ENCODE measurements at places on chromosomes 7 and 10.
A peak's percentile ranks its signal among the peaks of the same experiment; 100 is the strongest.

DNA sequence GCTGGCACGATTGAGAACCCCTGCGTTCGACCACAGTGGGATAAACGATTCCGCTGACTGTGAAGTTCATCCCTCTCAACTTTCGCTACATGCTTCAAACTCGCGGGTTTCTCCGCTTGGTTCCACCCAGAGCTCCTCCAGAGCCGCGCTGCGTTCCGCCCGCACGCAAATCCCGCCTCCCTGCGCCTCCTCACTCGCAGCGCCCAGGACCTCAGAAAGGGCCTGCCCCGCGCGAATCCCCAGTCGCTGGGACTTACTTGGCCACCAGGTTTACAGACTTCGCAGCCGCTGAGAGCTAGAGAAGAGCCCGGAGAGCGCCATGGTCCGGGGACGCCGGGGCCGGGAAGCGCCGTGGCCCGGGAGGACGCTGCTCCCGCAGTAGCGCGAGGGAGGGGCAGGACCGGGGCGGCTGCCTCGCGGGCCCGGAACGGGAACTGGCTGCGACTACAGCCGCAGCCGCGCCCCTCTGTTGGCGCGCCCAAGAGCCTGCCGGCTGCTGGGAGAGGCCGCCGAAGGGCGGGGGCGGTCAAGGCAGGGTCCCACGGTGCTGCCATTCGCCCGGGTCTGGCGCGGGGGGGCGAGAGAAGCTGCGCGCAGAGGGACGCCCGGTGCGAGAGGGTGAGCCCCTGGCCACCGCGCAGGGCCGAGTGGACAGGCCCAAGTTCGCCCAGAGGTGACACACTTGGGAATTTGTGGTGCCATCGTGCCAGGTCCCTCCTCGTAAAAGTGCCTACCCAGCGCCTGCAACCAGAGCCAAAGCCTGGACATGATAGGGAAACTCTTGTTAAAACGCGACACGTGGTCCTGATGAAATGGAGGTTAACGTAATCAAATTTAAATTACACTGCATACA lies at the start of gene NOD1:
TSS of gene NOD1 (minus strand) at position 436 of the 853 bp plus-strand sequence. CDS start 21,863 bp downstream, outside the sequence.
- peak; percentile 73 for DNase-seq

- no peak for DNase-seq
These were observed 297.8 kb downstream of the CNTNAP2 start for GRCh38 chr7:146414373-146414772.

GRCh38 chr7:35596061-35596460 lies 98.9 kb downstream of the HERPUD2 start:
- no peak for DNase-seq

DNA sequence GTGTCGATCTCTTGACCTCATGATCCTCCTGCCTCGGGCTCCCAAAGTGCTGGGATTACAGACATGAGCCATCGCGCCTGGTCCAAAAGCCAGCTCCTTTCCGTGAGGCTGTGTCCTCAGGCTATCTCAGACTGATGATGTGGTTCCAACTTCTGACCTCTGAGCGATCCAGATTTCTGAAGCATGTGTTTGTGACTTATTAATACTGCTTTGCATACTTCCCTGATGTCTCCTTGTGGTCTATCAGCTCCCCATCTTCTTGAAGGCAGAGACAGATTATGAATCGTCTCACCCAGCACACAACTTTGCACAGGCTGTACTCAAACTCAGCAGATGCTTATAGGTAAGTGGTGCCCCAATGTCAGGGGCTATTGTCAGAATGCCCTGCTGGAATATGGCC lies 2.0 kb upstream of the PLPP4 start:
- DNase-seq: no peak

DNA sequence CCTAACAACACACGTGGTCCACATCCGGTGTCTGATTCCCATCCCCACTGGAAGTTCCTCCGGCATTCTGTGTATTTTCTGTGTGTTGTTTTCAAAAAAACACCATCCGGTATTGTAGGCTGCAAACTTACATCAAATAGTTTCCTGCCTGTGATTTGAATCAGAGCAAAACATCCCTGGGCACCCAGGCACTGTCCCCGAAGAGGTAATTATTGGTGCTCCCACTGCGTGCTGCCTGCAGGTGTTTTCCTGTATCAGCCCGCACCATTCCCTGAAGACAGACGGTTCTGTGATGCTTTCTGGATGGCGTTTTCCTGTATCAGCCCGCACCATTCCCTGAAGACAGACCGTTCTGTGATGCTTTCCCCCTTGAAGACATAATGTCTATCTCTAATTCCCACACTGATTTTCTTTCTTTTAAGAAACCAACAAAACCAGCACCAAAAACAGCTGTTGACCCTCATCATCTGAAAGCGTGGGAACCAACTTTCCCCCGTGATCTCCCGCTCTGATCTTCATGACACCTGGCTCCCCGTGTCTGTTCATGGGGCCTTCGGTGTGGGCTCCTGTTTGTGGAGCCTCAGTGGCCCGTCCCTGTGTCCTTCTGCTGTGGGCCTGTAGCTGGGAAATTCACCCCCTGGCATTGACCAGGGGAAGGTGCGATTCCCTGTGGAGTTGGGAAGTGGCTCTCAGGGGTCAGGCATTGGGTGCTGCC lies 205.3 kb downstream of the ADARB2 start:
- no peak for DNase-seq

DNA sequence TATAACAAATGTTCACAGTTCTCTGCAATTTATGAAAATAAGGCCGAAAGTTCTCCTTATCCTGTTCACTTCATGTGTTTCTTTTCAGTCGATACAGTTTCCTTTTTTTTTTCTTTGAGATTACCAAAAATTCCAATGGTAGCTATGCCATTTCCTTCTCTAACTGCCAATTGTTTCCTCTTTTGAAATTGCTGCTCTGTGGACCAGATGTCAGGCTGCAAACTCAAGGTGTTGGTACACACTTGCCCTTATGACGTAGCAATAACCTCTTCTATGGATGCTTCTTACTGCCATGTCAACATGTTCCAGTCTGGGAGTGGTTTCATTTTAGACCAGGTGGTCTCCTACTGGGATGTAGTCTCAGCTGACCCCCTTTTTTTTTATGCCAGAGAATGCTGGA lies 52.9 kb downstream of the CASD1 start:
- no peak for DNase-seq

DNA sequence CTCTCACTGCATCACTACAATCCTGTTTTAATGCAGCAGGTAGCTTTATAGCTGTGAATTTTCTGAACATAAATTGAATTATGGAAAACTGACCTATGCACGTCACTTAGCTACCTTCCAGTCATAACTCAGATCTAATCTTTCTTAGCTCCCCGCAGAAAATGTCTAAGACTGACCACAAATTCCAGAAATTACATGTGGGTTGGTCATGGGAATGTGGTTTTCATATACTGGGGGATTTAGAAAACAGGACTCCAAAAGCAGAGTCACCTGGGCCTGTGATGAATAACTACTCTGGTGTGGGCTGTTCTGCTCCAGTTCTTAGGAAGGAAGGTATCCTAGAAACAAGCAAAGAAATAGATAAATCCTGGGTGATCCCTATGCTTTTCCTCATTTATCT lies 178.4 kb upstream of the LRRTM3 start:
- DNase-seq: no peak

- DNase-seq: no peak
These were observed 308.2 kb downstream of the AUTS2 start for GRCh38 chr7:69906283-69906995.

GRCh38 chr10:91682912-91683311 lies 50.0 kb upstream of the PPP1R3C start:
- DNase-seq: no peak

- peak; percentile 55 for DNase-seq
These were observed 24.7 kb downstream of the AOC1 start for GRCh38 chr7:150876817-150877526.

DNA sequence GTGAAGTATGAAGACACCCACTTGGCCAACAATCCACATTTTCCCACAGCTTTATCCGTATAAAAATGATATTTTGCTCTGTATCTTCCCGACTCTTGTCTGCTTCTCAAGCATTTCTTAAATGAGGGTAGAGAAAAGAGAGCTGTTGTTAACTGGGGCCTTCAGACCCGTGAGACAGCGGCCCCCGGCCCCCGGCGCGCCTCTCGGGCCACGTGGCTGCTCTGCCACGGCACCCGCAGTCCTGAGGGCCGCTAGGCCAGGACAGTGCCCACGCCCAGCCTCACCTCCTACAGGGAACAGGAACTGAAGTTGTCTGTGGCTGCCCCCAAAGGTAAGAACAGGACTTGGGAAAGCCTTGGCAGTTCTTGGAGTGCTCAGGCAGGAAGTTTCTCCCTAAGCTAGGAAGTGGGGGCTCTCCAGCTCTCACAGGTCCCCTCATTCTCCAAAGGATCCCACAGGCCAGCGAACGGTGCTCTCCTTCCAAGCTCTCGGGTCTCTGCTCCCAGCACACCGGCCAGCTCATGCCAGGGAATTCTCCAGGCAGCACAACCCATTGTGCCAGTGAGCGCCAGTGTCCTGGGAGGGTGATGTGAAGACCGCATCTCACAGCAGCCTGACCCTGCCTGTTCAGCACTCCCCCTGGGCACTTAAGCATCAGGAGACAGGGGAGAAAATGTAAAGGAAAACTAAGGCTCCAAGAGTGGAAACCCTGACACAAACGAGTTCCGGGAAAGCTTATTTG lies 230.3 kb upstream of the PFKP start:
- no peak for DNase-seq

DNA sequence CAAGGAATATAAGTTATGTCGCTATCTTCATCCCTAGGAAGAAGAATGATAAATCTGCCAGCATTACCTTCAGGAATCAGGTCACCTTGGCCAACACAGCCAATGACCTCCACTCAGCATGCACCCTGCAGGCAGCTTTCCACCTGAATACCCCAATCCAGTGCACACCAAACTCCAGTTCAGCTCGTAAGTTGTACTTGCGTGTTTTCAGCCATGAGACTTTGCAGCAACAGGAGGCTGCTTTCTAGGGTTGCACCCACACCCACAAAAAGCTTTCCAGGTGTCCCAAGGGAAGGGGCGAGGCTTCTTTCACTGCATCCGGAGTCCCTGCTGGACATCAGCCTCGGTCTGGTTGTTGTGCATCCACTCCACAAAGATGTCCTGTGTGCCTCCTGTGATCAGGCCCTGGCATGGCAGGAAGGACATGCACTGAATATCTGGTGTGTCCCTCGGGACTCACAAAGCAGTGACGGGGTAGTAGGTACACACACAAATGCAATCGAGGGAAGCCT lies 282.9 kb downstream of the GRID1 start:
- DNase-seq: no peak

GRCh38 chr10:74593470-74593869 lies 232.9 kb upstream of the KAT6B start:
- DNase-seq: no peak

GRCh38 chr7:16695621-16696237 lies 49.7 kb downstream of the BZW2 start:
- no peak for DNase-seq

DNA sequence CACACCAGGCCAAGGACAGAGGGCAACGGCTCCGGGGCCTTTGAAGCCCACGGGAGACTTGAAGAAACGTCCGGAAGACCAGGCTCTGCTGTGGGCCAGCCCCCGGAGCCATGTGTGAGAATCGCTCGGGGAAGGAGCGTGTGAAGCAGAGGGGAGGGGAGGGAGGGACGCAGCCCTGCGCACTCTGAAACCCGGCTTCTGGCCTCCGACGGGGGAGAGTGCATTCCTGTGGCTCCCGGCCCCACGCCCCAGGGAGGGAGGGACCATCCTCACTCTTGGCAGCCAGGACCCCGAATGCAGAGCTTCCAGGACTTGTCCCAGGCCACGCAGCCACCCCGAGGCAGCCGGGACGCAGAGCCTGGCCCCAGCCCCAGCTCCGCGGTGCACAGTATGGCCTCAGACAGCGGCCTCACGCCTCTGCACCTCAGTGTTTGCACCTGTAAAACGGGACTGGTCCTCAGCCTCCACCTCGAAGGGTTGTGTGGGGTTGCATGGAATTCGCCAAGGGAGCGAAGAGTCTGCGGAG lies 67.4 kb downstream of the PDGFA start:
- no peak for DNase-seq

DNA sequence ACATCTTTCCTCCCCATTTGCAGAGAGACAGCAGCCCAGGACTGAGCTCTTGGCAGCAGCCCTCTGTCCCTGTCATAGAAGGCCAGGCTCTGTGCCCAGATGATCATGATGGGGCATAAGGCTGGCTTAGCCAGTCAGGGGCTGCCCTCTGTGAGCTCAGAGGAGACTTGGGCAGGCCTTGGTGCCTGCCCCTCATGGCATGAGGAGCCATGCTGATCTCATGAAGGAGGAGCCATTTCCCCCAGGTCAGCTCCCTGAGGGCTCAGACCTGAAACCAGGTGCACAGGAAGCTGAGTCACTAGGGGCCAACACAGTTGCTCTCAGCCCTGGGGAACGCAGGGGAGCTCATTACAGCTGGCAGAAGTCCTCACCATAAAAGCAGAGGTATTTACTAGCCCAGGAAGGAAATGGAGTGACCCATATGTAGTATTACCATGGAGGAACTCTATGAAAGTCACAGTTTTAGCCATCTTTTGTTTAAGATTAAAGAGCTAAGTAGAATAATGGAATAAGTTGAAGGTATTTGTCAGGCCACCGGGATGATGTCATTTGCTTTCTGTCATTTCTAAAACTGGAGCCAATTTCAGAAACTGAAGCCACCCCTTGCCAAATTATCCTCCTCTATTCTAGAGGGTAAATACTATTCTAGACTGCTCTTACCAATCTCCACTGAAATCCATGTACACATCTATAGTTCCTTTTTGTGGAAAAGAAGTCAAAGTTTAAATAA lies 362.4 kb upstream of the ZNF32 start:
- no peak for DNase-seq

DNA sequence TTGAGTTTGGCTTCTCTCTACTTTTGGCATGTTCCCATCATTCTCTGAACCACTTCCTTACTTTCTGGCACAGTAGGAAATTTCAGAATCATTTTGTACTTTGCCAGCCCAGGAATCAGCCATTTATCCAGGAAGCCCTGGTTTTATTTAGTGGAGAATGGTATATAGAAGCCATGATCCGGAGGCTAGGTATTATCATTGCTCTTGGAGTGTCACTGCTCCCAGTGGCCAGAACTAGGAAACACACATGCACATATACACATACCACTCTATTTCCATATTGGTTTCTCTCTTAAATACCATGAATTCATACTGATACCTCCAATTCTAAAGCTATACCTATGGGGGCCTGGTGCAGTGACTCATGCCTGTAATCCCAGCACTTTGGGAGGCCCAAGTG lies 36.3 kb downstream of the SUFU start:
- DNase-seq: no peak

DNA sequence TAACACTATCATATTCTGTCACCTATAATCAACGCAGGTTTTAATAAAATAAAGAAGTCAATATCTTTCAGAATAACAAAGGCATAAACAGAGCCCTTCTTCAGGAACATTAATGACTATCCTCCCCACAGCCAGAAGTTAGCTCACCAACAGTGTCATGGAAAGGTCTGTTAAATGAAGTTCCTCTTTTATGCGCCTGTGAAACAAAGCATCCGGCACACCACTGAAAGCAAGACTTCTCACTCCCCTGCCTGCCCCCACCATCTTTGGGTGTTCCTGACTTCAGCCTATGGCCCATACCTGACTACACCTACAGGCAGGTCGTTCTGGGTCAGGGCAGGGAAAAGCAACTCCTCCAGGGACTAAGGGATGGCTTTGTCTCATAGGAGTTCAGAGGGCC lies 205.4 kb downstream of the FANK1 start:
- no peak for DNase-seq

- DNase-seq: no peak
These were observed 52.8 kb downstream of the ABLIM1 start for GRCh38 chr10:114605155-114605797.

GRCh38 chr10:3616880-3617279 lies 168.1 kb downstream of the KLF6 start:
- no peak for DNase-seq

- peak; percentile 37 for DNase-seq
These were observed 1.0 kb downstream of the GRM8 start for GRCh38 chr7:127251465-127252376.

Data from liver (tissue), 10 donors.